Hematopoietic multipotent progenitor cell treated with erythropoietin and hydrocortisone succinate and interleukin-3 and kit ligand, for 8 days (in vitro differentiated cells): ENCODE measurements at places on chromosomes 12 and 14.

DNA sequence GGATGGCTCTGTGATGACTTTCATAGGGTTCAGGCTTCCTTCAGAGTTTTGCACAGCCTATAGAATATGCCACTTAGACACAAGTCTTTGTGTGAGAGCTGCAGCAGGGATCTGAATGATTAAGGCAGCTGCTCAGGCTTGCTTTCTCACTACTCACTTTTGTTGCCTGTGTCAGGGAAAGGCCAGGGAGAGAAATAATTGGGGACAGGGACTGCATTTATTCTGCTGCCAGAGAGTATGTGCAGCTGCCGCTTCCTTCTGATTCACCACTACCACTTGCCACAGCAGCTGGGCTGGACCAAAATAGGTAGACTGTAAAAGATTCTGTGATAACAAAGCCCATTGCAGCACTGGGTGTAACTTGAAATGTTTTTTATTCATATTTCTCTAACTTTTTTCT is 49.7 kb downstream of the TRMT5 start:
- peak; percentile 13 for DNase-seq

GRCh38 chr14:47454025-47454424 is 221.4 kb downstream of the MDGA2 start:
- no peak for DNase-seq

DNA sequence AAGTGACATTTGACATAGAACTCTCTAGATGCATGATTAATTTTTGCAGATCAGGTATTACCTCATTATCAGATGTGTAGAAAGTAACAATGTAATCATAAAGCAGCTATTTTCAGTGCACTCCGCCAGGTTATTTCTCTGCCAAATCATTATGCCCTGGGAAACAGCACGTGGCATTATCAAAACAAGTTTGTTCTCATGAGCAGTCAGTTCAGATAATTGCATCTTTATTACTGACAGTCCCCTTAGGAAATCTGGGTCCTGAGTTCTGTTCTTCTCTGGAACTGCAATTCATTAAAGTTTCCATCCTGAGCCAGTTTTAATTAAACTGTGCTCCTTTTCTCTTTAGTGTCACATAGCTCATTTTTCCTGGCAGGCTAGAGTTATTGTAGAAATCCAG is 94.7 kb upstream of the KRR1 start:
- DNase-seq, result no peak

DNA sequence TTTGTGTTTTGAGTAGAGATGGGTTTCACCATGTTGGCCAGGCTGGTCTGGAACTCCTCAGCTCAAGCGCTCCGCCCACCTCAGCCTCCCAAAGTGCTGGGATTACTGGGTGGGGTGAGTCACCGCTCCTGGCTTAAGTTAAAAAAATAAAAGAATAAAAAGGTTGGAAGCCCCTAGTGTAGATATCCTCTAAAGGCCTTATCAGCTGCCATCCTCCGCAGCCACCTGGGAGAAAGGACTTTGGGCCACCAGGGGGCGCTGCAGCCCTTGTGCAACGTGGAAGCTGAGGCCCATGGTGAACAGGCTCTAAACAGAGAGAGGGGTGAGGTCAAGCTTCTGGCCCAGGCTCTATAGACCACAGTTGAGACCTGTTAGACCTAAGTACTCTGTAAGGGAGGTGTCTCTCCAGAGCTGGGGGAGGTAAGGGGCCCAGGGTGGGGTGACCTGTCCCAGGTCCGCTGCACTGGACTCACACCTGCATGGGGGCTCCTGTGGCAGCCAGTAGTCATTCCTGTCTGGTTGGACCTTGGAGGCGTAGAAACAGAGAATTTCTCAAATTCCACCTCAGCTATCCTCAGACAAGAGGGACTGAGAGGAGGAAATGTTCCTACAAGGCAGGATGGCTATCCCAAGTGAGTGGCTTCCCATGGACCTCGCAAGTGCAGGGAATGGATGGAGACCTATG is 14.0 kb upstream of the RACGAP1 start:
- DNase-seq, result peak; percentile 87

DNA sequence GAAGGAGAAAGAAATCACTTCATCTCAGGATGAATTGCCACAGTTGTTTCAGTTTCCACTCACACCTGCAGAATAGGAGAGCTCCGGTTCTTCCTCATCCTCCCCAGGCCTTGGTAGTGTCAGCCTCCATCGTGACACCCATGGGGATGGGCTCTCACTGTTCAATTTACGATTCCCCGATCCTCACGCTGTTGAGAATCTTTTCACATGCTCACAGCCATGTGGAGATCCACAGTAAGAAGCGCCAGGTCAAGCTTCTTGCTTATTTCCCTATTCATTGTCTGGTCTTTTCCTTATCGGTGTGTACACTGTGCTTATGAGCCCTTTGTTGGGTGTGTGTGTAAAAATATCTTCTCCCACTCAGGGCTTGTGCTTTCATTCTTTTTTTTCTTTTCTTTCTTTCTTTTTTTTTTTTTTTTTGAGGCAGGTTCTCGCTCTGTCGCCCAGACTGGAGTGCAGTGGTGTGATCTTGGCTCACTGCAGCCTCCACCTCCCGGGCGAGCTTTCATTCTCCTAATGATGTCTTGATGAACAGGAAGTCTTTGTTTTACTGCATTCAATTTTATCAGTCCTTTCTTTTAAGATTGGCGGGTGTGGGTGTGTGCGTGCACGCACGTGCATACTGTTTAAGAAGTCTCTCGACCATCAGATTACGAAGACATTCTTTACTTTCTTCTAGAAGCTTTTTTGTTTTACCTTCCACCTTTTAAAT is 21.5 kb downstream of the RIN3 start:
- DNase-seq, result peak; percentile 65

GRCh38 chr12:124205405-124205804 is 89.5 kb upstream of the RFLNA start:
- DNase-seq, result no peak

DNA sequence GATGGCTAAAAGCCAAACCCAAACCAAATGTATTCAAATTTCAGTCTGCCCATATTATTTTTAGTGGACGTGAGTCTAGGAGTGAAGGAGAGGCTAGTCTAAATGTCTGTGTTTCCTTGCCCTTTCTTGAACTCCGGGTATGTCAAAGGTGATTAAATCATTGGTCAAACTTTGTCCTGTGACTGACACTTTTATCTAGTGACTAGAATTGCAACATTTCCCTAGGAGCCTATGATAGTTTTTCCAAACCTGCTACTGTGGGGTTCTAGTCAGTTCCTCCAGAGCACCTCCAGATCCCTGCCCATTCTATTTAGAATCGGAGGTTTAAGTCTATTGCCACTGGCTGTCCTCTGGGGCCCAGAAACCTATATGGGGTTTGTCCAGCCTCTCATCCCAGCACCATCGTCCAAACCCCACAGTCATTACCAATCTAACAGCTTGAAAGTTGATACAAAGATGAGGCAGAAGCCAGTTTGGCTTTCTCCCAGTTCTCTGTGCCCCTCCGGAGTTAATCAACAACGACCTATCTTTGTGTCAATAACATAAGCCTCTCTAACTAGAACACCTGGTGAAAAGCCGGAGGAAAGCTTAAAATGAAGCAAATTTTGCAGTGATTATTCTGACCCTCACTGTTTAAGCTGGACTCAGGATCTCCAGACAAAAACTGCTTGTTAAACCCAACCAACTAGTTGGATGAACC is 306.7 kb downstream of the ZFP36L1 start:
- DNase-seq, result no peak

- no peak for DNase-seq
These were observed 59.6 kb upstream of the GALNT9 start for GRCh38 chr12:132389026-132389425.

DNA sequence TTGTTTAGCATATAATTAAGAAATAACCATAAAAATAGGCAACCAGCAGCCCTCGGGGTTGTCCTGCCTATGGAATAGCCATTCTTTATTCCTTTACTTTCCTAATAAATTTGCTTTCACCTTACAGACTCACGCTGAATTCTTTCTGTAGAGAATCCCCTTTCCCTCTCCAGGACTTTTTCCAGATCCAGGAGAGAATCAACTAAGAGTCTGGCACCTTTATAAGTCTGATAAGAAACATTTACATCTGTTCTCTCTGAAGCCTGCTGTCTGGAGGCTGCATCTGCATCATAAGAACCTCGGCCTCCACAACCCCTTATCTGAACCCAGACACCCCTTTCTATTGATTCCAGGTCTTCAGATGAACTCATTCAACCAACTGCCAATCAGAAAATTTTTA is 32.3 kb downstream of the RIMBP2 start:
- no peak for DNase-seq

GRCh38 chr14:47678157-47678556 is 2.8 kb upstream of the MDGA2 start:
- no peak for DNase-seq

- DNase-seq, result no peak
These were observed at the start of gene IFNG for GRCh38 chr12:68159681-68160304. Gene IFNG (minus strand): TSS chr12:68159740. CDS start chr12:68159615, 125 bp downstream.

DNA sequence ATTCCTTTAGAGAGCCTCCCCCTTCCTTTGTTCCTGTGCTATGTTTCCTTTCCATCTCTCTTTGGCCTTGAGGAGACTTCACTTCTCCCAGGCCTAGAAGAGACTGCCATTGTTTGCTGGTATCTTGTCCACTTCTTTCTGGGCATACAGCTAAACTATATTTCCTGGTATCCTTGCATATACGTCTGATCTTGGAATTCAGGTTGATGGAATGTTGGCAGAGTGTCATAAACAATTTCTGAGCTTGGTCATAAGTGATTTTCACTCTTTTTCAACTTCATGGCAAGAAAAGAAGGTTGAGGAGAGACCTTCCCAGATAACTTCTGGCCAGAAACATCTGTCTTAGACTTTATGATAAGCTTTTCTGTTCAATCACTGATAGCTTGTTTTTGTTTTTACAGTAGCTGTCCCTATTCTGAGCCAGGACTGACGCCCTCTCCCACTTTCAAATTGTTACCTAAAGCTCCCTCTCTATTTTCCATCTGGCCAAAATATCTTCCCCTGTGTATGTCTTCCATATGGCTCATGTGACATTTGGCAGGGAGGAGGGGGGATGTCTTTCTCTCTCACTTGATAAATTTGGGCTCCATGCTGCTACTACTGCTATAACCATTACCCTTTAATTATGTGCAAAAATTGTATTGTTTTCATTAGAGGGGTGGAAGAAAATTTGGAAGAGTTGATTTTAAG is 457.0 kb downstream of the ADAMTS20 start:
- DNase-seq, result no peak

DNA sequence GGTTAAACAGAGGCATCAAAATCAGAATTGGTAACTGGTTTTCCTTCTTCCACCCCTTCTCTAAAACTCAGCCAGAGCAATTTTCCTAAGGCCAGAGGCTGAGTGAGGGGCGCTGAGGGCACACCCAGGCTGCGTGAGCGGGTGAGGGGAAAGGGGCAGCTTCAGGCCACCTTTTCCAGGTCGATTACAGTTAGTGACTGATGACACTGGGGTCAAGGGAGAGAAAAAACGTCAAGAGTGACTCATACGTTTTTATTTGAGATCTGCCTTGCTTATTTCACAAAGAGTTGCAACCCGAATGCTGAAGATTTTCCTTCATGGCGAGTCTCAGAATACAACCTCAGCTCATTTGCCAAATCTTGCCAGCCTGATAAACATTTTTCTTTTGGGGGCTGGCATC is 46.7 kb upstream of the EVL start:
- DNase-seq, result no peak

DNA sequence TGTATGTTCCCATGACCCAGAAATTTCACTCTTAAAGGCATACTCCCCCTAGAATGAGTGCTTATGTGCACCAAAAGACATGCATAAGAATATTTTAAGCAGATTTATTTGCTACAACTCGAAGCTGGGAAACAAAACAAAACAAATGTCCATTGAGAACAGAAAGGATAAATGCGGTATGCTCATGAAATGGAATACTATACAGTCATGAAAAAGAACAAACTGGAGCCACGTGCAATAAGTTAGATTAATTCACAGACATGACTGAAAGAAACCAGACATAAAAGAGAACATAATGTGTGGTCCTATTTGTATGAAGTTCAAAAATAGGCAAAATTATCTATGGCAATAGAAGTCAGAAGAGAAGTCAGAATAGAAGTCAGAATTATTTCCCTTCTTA is 69.9 kb downstream of the TBX3 start:
- no peak for DNase-seq

DNA sequence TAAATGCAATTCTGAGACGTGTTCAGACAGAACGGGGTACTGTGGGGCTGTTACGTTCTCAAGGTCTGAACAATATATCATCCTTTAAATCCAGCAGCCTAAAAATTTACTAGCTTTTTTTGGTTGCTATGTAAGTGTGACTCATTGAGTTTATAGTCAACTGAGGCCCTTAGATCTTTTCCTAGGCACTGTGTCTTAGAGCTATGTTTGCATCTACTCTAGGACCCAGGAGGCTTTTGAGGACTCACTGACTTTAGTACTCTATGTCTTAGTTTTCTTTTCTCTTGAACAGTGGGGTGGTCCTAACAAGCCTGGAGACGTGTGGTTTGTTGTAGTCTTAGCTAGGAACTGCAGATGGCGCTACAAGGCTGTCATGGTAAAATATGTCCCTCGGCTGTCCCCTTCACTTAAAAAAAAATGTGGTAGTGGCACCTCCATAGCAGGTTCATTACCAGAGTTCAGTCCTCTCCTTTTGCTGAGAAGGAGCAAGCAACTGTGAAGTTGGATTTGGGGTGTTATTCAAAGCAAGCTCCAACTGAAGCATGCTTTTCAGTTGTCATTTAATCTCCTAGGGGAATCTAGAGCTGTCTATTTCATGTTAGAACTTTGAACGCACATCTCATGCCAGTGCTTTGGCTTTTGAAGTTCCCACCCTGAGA is 8.7 kb upstream of the SPATS2 start:
- DNase-seq, result peak; percentile 84

- peak; percentile 57 for DNase-seq
These were observed 22.8 kb upstream of the GARIN2 start for GRCh38 chr14:67166450-67166853.

GRCh38 chr12:64229796-64230195 is 7.7 kb upstream of the KICS2 start:
- no peak for DNase-seq

GRCh38 chr12:12158858-12159257 is 88.1 kb downstream of the BCL2L14 start:
- DNase-seq, result no peak

- peak; percentile 53 for DNase-seq
These were observed 1.5 kb upstream of the GALNT6 start for GRCh38 chr12:51392556-51393237.

DNA sequence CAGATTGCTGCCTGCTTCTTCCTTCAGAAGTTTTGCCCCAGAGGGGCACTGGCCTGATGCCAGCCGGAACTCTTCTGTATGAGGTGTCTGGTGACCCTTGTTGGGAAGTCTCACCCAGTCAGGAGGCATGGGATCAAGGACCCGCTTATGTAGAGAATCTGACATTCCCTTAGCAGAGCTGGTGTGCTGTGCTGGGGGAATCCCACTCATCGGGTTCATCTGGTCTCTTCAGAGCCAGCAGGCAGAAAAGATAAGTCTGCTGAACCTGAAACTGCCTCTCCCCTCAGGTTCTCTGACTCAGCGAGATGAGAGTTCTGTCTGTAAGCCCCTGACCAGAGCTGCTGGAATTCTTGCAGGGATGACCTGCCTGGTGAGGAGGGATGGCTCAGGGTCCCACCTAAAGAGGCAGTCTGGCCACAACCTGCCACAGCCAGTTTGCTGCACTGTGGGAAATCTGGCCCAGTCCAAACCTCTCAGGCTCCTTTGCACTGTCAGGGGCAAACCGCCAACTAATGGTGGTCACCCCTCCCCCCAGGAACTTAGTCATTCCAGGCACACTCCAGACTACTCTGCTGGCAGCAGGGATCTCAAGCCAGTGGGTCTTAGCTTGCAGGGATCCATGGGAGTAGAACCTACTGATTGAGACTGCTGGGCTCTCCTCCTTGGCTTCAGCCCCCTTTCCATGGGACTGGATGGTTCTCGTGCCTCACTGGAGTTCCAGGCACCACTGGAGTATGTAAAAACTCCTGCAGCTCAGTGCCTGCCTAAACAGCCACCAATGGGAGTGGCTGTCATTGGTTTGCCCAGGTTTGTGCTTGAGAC is 4.1 kb downstream of the CLEC2D start:
- DNase-seq, result peak; percentile 80
